Dorsolateral prefrontal cortex (tissue), 122 donors: ENCODE measurements at places on chromosomes 3 and 15.
A peak's percentile ranks its signal among the peaks of the same experiment; 100 is the strongest.

- DNase-seq = no peak
Measured at GRCh38 chr3:106014518-106014917, 145.7 kb upstream of the CBLB start.

GRCh38 chr3:129120254-129121004 lies 1.2 kb downstream of the RAB43 start:
- no peak for DNase-seq

DNA sequence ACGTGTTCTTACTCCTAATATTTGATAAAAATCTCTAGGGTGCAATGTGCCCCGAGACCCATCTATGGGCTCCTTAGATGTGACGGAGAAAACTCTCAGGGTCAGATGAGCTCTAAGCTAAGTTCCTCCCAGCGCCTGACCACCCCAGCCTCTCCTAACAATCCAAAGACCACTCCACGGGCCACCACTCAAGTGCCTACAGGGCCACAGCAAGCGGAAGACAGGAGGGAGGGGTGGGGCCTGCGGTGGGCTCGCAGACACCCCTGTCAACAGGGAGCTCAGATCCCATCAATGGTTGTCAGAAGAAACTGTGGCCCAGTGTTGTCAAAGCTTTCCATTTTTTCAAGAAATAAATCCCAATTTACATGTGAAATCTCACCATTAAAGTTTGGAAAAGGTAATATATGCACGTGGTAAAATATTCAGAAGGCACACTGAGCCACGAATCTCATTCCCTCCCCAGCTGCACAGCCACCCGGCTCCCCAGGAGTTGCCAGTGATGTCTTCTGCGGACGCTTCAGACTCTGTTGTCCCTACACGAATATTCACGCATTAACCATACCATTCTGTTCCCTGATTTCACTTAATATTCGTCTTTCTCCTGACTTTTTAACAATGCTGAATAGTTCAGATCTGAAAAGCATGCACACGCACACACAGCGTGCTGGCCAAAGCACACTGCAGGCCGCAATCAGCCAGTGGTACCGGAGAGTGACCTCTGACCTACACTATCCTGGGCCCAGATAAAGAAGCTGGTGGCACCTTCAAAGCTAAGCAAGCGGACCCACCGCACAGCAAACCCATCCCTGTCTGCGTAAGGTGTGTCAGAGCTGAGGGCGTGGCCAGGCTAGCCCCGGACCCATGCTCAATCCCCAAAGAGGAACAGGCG lies 19.1 kb downstream of the TNK2 start:
- no peak for DNase-seq

GRCh38 chr15:69407719-69408400 lies 6.3 kb upstream of the KIF23 start:
- DNase-seq = no peak

DNA sequence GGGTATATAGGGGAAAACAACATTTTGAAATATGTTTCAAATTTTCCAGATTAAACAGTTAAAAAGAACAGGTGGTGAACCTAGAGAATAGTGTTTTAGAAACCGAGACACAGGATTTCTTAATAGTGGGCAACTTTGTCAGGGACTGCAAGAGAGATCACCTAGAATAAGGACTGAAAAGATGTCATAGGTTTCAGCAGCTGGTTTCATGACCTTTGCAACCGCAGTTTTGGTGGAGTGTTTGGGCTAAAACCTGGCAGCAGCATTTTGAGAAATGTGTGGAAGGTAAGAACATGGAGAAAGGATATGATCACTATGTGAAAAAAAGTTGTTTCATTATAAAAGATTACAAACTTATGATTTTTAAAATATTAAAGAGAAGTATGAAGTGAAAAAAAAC lies 34.9 kb downstream of the PRKCI start:
- no peak for DNase-seq

DNA sequence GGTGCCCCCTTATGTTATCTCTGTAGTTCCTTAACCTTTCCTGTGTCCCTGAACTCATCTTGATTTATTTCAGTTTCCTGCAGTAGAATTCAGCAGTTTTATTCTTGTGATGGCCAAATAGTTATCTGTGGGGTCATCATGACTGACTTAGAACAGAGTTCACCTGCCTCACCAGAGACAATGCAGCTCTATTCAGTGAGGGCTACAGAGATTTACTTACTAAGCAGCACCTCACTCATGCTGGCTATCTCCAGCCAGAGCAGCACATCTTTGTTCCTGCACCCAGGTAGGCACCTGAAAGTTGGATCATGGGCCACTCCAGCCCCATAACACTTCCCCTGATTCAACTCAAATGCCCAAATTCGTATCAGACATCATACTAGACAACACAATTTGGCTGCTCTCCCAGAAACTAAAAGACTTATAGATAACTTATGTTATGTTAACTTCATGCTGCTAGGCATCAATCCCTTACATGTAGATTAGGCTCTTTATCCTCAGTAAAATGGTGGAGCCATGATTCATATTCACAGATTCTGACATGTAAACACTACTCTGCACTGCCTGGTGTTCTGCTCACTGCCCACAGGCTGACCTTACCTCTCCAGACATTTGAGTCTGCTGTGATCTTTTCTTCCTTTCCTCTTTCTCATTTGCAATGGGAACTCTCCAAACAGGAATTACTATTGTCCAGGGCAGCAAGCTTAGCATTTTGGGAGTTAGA lies 9.3 kb upstream of the GOLGB1 start:
- DNase-seq = no peak

DNA sequence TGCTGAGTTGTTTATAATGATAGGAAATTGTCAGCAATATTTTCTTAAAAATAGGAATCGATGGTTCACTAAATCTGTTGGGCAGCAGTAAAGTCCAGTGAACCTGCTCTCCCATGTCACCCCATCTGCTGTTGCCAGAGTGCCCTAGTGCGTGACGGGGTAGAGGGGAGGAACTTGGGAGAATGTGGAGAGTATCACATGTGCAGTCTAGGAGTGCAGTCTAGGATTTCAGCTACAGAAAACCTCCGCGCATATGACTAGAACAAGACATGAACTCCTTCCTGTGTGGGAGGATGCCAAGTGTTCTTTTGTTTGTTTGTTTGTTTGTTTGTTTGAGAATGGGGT lies 74.6 kb upstream of the ACAD9 start:
- DNase-seq = no peak

DNA sequence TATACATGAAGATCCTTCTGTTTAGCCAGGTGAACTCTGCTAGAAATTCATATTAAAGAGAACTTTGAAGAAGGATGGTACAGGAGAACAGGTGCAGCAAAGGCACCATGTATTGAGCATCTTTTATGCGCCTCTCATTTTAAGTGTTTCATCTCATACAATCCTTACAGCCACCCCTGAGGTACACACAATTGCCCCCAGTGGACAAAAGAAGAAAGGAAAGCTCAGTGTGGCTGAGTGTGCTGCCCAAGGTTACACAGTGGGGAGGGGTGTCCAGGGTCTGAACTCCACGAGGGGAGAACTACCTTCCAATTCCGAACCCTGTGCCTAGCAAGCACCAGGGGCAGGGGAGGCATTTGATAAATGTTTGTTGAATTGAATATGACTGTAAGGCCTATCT lies 98.6 kb downstream of the MECOM start:
- no peak for DNase-seq

- DNase-seq = peak; percentile 53
Measured at GRCh38 chr3:50226888-50227389, 9.1 kb upstream of the GNAI2 start.

DNA sequence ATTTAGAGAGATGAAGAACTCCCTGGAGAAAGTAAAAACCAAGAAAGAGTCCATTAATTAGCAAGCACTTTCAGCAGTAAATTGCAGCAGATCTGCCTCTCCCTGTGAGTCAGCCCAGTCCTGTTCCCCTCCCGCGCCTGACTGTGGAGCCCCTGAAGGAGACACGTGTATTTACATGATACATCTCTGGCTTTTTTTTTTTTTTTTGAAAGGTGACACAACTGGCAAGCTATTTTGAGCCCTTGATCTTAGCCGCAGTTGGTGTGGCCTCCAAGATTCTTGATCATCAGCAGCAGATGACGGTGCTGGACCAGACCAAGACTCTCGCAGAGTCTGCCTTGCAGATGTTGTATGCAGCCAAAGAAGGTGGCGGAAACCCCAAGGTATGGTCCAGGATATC lies 271.8 kb upstream of the TPM1 start:
- peak; percentile 47 for DNase-seq

DNA sequence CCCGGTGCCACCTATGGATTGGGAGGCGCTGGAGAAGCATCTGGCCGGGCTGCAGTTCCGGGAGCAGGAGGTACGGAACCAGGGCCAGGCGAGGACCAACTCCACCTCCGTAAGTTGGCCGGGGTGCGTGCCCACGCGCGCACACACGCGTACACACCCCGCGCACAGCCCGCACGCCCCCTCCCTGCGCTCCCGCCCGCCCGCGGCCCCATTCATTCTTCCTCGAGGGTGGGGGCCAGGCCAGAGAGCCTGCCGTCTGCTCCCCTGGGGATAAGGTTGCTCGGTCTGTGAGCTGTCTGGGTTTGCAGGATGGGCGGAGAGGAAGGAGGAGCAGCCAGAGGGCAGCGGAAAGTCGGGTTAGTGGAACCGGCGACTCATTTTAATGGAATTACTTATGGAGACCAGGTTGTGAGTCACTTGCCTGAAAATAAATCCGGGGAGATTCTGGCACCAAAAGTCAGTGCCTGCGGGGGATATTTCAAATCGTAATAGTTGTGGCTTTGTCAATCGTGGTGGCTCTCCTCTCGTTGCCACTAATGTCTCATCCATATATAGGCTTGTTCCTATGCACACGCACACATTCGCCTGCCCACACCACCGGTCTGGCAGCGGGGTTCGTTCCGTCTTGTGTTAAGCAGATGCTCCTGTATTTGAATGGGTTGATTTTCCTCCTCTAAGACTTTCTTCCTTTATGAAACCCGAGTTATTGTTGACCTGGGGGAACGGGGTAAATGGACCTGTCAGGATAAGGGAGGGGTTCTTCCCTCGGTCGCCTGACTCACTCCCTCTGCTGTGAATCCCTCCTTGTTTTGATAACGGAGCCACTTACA lies 223.4 kb upstream of the IL12A start:
- DNase-seq = peak; percentile 52

DNA sequence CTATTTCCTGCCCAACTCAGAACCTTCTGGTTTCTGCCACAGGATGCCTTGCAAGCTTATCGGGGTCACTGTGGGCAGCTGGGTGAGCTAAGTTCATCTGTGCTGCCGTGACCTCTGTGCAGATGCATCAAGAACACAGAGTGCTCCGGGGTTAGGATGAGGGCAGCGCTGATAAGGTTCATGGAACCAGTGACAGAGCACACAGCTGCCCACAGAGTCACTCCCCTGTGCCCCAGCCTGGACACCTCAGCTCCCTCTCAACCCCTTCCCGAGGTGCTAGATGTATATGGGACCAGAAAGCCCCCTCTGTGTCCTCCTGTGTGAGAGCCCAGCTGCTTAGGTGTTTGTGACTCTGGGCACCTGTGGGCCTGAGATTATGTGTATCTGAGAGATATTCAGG lies 15.8 kb upstream of the ALAS1 start:
- DNase-seq = no peak

DNA sequence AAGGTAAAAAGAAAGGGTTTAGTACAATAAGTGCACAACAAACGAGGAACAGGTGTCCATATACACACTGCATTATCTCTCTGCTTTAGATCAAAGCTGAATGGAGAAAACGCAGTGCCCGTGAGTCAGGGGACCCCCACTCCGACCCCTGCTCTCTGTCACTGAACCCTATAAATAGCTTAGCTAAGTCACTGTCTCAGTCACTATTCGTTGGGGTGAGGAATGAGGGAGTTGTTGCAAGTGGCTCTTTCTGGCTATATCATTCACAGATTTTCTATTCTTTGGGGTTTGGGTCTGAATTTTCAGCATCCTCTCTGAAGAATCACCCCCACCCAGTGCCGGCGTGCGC lies 458 bp upstream of the STAC start:
- DNase-seq = no peak

DNA sequence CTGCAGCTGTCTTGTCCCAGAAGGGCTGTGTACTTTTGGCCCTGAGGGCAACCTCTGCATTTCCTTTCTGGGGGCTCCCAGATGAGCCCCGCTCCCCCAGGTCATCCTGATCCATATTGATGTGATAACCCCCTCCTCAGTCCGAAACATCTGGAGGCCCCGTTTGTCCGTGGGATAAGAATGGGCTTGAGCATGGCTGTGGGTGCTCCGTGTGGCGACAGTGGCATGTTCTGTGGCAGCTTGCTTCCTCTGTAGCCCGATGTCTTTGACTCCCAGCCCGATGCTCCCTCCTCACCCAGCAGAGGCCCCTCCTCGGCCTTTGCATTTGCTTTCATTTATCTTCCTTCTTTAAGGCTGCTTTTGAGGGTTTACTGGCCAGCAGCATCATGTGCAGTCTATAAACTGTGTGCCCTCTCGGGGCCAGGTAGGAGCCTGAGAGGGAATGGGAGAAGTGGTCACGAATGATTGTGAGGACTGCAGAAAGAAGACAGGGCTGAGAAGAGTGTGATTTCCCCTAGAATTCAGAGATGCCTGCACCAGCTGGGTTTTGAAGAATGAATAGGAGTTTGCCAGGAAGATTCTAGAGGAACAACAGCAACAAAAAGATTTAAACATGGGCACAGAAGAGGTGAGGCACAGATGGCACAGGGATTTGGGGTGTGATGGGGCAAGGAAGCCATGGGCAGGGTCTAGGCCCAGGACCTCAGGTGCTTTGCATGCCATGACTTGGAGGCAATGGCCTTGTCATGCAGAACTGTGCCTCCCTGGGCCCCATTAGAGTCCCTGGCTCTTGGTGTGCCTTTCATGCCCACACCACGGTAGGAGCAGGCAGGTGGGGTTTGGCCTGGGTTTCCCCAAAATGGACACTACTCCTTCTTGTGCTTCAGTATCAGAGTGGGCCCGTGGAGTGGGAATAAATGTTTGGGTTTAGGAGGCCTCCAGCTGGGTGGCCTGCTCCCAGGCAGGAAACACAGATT lies 34.2 kb downstream of the APBA2 start:
- DNase-seq = no peak

DNA sequence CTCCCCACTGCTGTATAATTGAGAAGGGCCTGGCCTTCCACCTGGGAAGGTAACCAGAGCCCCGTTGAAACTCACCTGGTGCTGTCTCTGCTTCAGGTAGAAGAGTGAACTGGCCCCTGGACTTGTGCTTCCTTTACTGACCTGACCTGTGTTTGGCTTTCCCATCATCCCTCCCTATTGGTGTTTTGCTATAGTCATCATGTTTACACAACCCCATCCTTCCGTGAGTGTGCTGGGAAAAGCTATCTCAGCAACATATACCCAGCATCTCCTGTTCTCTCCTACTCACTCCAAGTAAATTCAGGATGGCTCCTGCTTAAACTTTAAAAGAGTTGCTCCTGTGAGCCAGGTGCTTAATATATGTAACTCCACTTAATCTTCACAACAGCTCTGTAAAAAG lies 77.2 kb upstream of the TSC22D2 start:
- no peak for DNase-seq

GRCh38 chr3:169811631-169812331 lies 889 bp upstream of the LRRIQ4 start:
- DNase-seq = peak; percentile 15

- no peak for DNase-seq
Measured at GRCh38 chr15:43081283-43081682, 24.6 kb downstream of the UBR1 start.

DNA sequence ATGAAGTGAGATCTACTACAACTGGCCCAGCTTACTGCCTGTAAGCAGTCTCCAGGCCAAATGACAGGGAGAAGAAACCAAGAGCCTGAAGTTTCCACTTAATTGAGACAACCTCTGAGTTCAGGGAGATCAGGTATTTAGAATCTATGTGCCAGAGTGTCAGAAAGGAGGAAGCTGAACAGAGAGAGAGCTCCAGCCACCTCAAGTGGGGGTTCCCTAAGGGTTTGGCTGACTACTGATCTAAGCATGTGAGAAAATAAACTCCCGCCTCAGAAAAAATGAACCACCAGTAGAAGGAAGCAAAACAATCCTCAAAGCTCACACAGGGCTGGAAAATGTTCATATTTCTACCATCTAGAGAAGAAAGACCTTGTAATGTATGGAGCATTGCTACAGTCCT lies 25.0 kb downstream of the ADAM10 start:
- DNase-seq = no peak
